AG20443 (cell line): ENCODE measurements at places on chromosomes 2 and 18.

- no peak for DNase-seq
Measured at GRCh38 chr18:2997846-2998564, 14.9 kb downstream of the LPIN2 start.

GRCh38 chr2:119063177-119063576 is 95.4 kb downstream of the C1QL2 start:
- DNase-seq: no peak

- no peak for DNase-seq
Measured at GRCh38 chr2:3078684-3079083, 298.9 kb downstream of the EIPR1 start.

- DNase-seq: no peak
Measured at GRCh38 chr18:55551227-55551626, 36.8 kb downstream of the TCF4 start.

- DNase-seq: peak; percentile 54
Measured at GRCh38 chr2:138060301-138060635, 96.0 kb downstream of the HNMT start.

DNA sequence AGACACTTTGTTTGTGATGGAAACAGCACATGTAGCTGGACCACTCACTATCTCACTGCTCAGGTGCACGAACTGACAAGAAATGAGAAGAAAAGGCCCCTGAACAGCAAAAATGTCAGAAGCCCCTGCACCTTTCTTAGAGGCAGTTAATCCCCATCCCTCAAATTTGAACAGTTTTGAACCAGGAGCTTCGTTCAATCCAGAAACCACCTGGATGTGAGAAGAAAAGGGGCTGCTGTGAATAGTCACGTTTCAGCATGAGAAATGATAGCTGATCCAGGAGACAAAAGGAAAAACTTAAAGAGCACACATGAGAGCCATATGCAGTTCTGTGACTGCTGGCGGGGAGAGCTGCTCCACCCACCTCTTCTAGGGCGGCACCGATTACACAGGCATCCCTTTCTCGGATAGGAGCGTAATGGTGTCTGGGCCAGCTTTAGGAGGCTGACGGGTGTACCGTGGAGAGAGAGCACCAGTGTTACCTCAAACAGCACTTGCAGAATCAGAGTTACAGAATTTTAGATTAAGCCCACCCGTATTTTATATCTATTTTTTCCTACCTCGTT is 117.0 kb upstream of the EML6 start:
- peak; percentile 59 for DNase-seq

DNA sequence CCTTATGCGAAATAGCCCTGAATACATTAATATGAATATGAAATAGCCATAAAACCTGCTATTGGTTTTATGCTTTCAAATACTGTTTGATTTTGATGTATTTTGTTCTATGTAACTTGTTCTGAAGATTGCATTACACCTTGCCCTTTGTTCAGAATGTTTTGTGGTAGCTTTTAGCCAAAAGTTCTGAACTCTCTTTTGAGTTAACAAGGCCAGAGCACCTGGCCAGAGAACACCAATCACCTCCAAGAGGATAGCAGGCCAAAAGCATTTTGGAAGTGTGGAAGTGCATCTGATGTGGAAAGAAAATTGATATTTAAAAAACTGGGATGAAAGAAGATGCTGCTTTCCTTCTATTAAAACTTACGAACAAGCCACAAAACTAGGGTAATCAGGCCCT is 86.6 kb upstream of the PGAP1 start:
- DNase-seq: no peak

- DNase-seq: no peak
Measured at GRCh38 chr2:133342286-133343017, 225.8 kb downstream of the NCKAP5 start.

DNA sequence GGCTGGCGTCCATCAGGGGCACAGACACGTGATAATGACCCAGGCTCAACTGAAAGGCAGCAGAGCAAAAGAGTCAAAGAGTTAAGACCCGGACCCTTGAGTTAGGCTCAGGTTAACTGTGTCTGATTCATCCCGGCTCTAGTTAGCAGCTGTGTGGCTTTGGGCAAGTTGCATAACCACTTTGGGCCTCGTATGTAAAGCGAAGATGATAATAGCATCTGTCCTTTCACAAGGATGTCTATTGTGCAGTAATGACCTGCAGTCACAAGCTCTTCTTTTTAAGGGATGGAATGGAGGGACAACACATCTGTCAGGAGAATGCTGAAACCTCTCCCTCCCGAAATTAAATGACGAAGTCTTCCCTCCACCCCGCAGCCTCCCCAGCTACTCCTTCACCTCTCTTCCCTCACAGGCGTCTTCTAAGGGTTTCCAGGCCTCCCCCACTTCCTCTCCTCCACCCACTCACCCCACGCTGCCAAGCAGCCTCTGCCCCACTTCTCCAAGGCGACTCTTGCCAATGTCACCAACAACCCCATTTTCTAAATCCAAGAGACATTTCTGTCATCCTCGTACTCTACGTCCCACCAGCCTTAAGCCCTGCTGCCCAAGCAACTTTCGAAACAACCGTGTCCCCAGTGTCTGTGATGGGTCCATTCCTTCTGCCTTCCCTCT is 135.1 kb upstream of the ID2 start:
- DNase-seq: no peak

GRCh38 chr2:238260883-238261282 is 21.0 kb upstream of the HES6 start:
- no peak for DNase-seq

GRCh38 chr2:59561281-59561680 is 992.2 kb downstream of the BCL11A start:
- no peak for DNase-seq

DNA sequence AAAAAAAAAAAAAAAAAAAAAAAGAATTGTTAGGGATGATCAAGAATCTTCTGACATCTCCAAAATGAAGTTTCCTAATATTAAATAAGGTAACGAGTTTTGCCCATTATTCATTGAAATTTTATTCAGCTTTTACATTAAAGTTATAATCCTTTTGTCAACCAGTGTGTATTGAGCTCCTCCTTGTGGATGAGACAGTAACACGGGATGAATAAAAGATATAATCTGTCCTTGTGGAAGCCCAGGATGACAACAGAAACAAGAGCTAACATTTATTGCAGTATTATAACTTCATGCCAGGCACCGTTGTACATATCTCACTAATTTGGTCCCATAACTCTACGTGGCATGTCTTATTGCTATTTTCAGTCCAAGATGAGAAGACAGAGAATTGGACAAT is 33.4 kb upstream of the SERPINB7 start:
- peak; percentile 53 for DNase-seq

- peak; percentile 21 for DNase-seq
Measured at GRCh38 chr2:196376984-196377877, 205.9 kb upstream of the STK17B start.

GRCh38 chr18:75128911-75129716 is 79.8 kb downstream of the PTGR3 start:
- no peak for DNase-seq

DNA sequence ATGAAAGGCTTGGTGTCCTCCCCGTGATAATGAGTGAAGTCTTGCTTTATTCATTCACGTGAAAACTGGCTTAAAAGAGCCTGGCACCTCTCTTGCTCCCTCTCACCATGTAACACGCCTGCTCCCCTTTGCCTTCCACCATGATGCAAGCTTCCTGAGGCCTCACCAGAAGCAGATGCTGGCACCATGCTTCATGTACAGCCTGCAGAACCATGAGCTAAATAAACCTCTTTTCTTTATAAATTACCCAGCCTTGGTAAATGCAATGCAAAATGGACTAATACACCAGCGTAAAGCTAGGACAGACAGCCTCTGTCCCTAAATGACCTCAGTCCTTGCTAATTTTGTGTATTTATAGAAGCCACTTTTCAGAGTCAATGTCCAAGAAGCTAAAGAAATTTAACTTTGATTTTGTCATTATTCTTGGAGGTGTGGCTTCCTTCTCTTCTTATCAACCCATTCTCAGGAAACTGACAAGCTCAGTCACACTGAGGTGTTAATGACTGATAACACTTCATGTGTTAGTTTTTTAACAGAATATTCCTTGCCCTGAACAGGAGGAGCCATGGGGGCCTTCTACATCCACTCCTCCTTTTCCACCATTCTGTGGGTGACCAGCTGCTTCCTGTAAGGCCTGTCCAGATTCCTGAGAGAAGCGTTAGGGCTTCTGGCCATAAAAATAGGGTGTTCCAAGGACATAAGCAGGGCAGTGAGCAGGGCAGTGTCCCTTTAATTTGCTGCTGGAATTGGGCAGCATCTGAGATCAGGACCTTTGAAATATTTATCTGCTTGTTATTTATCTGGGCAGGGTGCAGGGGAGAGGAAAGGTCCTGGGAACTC is 38.0 kb upstream of the EPAS1 start:
- DNase-seq: no peak
